ENCODE measurements at places on chromosomes 13 and 19. TPM values are rescaled to one million over a fixed set of nuclear protein-coding genes. Genes with fewer than 3 reads are reported as not detected.

- peak; percentile 29 for DNase-seq
Measured at GRCh38 chr13:47310401-47310800, 413.5 kb upstream of the HTR2A start.

DNA sequence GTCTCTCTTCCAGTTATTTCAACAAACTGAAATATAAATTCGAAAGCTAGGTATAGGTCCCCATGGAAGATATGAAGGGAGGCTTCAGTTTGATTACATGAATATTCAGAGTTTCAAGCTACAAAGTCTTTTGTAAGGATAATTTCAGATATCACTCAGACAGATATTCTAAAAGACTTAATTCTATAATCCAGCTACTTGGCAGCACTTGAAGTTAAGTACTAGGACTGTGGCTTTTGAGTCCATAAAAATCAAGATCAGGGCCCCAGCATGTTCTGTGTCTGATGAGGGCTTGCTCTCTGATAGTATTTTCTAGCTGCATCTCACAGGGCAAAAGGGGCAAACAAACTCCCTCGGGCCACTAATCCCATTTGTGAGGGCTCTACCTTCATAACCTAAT, 160.6 kb upstream of the IRS2 start:
- DNase-seq, result no peak

- peak; percentile 59 for DNase-seq
Measured at GRCh38 chr19:47296036-47296435, 13.6 kb upstream of the C5AR1 start.

GRCh38 chr19:6058518-6059201, 51.6 kb downstream of the RFX2 start:
- DNase-seq, result no peak

GRCh38 chr19:40464059-40465024, 1.2 kb downstream of the BLVRB start:
- DNase-seq, result peak; percentile 85

DNA sequence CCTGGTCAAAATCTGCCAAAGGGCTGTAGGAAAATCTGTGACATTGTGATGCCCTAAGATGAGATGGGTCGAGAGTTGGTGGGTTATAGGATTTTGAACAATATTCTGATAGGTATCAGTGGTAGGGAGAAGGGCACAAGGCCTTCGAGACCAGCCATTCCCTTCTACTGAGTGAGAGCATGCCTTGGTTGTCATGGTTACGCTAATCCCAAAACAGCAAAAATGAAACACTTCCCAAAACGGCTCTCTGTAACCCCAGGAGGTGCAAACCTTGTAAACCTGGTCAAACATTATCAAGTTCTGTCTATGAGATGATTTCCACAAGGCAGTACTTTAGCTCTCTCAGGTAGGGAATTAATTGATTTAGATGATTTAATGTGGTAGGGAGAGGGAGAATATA, 158.7 kb upstream of the RNF113B start:
- no peak for DNase-seq

GRCh38 chr13:29771247-29771646, 79.2 kb downstream of the UBL3 start:
- peak; percentile 57 for DNase-seq

- DNase-seq, result no peak
Measured at GRCh38 chr19:4780860-4781259, 10.7 kb upstream of the FEM1A start.

- DNase-seq, result no peak
Measured at GRCh38 chr13:23380534-23380933, 53.0 kb downstream of the SACS start.

- DNase-seq, result no peak
Measured at GRCh38 chr13:113096052-113096744, 9.4 kb upstream of the F7 start.

GRCh38 chr13:98963917-98964316, 13.9 kb downstream of the DOCK9 start:
- no peak for DNase-seq

- no peak for DNase-seq
Measured at GRCh38 chr19:55993492-55993891, 6.9 kb downstream of the NLRP5 start.

DNA sequence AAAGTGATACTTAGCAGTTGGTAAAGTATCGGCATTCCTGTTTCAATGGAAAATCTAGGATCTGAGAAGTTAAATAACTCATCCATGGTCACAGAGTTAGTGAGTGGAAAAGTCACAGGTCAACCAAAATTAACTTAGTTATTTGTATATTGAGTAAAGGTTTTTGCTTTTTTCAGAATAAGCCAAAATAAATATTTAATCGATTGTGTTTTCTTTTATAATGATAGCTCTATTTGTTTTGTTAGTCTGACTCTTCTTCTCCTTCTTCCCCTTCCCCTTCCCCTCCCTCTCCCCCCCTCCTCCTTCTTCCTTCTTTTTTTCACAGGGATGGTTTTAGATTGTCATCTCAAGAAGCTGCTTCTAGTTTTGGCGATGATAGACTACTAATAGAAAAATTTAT, 173.5 kb downstream of the PCCA start:
- DNase-seq, result no peak

DNA sequence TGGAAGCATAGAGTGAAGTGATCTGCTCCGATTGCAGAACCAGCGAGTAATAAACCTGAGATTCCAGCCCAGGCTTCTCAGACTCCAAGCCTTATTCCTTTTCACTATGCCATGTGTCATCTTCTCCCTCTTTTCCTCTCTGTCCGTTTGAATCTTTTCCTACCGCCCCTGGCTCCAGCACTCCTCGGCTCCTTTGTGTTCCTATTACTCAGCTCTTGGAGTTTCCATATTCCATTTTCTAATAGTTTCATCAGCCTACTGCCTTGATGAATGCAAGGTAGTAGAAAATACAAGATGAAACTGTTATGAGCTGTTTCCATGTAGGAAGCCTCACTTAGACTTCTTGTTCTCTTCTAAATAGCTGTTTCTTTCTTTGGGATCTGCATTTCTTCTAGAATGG, 138.6 kb downstream of the MYO16 start:
- no peak for DNase-seq

GRCh38 chr13:40790154-40790616, 774 bp downstream of the SLC25A15 start:
- no peak for DNase-seq

Gene TMPRSS9
- not detected for total RNA-seq

Gene MYO9B
- total RNA-seq, result 28.7 TPM

Gene DMKN
- total RNA-seq, result 144 TPM

Gene ZNF546
- total RNA-seq, result 0.52 TPM

Gene P2RY11
- total RNA-seq, result 10.2 TPM

Gene ERVV-1
- total RNA-seq, result not detected

Gene KLK2
- not detected for total RNA-seq

Gene KLC3
- total RNA-seq, result 1.3 TPM
